ENCODE measurements at places on chromosomes 11 and 22.

- DNase-seq, result no peak
These were observed 6.1 kb downstream of the SREBF2 start for GRCh38 chr22:41838842-41839618.

DNA sequence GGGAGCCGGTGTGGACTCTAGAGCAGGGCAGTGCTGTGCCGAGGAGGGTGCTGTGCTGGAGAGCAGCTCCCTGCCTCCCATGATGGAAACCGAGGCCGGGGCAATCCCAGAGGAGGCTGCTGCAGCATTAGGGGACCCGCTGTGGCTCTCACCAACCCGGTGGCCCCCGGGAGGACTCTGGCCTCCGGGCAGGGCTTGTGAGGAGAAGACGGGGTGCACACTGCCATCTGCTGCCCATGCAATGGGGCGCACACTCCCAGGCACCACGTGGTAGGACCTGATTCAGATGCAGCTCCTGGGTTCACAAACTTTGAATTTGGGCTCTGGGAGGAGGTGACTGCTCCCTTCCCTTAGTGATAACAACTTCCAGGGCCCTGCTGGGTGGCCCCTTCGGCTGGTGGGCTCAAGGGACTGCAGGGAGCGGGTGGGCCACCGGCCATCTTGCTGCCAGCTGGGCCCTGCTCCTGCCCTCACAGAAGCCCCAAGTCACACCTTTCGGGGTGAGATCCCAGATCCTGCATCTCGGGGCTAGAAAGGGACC is 93.8 kb upstream of the FGF3 start:
- DNase-seq, result no peak

GRCh38 chr11:122105044-122105758 is 10.8 kb downstream of the BLID start:
- DNase-seq, result no peak

GRCh38 chr22:16970446-16970845 is 37.6 kb downstream of the GAB4 start:
- DNase-seq, result no peak

DNA sequence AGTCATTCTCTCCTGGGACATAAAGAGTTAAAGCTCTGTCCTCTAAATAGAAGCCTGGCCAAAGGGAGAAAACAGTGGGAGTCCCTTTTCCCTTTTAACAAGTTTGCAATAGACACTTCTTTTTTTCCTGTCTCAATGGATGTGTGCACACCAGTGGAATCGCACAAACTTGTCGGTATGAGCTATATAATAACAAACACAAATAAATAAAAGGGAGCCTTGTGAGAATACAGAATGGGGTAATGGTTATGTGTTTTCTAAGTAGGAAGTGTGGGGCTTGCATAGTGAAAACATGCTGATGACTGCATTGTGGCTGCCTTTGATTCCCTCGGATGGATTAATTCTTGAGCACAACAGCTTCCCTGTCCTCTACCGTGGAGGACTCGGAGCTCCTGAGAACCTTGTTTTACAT is 131.9 kb downstream of the WNT7B start:
- DNase-seq, result no peak
